ENCODE measurements at places on chromosomes 7 and 10.

DNA sequence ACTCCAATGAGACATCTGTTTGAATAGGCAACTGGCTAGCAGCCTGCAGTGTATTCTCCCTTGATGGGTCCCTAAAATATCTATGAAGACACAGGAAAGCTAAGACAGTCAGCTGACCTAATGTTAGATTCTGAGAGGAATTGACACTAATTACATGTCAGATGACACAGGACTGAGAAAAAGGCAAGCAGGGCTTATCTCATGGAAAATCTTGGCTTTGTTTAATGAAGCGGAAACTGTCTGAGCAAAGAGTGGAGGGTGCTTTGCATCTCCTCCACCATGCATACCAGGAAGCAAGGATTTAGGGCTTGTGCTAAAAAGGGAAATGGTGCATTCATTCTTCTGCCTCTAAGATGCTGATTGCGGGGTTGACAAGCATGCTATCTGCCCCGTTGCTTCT lies 135.5 kb upstream of the GLI3 start:
- no peak for DNase-seq

GRCh38 chr10:126422567-126422966 lies 34.3 kb upstream of the ADAM12 start:
- no peak for DNase-seq

- DNase-seq = no peak
Measured at GRCh38 chr10:96740579-96741281, 20.4 kb upstream of the PIK3AP1 start.

DNA sequence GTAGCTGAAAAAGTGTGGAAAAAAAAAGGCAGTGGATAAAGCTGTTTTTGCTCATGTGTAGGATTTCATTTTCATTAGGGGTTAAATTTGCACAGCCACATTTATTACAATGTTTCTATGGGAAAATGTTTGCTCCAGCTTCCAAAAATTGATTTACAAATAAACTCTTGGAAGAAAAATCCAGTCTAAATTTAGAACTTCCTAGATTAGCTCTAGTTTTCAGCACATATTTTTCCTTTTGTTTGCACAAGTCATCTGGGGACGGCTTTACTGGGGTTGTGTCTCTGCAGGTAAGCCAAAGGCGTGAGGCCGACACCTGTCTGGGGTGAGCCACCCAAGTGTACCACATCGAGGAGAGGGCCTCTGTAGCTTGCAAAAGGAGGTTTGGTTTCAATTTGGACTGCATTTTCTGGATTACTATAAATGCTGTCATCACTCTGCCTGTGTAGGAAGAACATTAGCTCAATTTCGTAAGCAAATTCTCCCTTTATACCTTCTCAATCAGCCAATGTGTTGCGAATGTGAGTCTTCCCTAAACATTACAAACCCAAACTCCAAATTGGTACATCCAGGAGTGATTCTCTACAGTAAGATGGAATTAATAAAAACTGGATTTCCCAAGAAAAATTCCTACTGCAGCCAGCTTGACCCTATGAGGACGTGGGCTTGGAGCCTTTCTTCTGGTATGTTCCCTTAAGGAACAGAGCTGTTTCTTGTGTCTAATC lies 89.5 kb upstream of the ZNF438 start:
- no peak for DNase-seq

- DNase-seq = no peak
Measured at GRCh38 chr7:55249332-55249731, 115.8 kb upstream of the LANCL2 start.

GRCh38 chr10:124217906-124218804 lies 124.8 kb upstream of the CHST15 start:
- no peak for DNase-seq

GRCh38 chr7:41118486-41118885 lies 584.4 kb downstream of the INHBA start:
- no peak for DNase-seq
